Fibroblast of skin of left biceps (primary cell): ENCODE measurements at places on chromosomes 5 and 9.

DNA sequence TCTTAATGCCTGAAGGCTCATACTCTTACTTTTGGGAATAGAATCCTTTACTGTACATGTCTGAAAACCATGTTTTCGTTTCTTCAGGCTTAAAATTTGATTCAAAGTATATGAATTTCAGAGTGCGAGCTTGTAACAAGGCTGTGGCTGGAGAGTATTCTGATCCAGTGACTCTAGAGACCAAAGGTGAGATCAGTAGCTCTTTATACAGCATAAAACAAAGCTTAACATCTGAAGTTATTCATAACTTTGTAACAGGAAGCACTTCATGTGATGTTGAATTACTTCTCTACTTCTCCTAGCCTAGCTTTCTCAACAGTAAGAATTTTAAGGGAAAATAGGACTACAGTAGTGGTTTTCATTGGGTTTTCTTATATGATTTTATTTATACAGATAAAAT is 49.4 kb upstream of the FKTN start:
- no peak for DNase-seq

DNA sequence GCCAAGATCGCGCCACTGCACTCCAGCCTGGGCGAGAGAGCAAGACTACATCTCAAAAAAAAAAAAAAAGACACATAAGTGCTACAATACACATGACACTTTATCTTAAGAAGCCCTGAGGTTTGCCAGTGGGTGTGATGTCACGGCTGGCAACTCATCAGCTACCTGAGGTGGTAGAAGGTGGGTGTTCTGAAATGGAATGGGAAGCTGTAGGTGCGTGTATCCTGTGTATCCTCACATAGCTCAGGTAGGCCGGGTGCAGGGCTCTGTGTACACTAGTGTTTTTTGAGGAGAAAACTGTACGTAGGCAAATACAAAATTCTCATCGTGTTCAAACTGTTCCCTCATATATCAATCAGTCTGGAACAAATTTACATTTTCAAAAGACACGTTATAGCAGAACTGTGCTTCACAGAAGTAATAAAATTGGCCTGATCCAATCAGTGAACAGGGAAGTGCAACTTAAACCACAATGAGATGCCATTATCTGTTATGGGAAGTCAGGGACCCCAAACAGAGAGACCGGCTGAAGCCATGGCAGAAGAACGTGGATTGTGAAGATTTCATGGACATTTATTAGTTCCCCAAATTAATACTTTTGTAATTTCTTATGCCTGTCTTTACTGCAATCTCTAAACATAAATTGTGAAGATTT is 10.4 kb downstream of the BICD2 start:
- no peak for DNase-seq

- no peak for DNase-seq
Measured at GRCh38 chr9:89765211-89765946, 160.6 kb downstream of the GADD45G start.

DNA sequence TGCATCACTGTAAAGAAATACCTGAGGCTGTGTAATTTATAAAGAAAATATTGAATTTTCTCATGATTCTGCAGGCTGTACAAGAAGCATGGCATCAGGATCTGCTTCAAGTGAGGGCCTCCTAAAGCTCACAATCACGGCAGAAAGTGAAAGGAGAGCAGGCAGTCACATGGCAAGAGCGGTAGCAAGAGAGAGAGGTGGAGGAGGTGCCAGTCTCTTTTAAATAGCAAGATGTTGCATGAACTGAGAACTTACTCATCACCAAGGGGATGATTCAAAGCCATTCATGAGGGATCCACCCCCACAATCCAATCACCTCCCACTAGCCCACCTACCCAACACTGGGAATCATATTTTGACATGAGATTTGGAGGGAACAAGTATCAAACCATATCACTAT is 184.5 kb upstream of the PAPPA start:
- no peak for DNase-seq

DNA sequence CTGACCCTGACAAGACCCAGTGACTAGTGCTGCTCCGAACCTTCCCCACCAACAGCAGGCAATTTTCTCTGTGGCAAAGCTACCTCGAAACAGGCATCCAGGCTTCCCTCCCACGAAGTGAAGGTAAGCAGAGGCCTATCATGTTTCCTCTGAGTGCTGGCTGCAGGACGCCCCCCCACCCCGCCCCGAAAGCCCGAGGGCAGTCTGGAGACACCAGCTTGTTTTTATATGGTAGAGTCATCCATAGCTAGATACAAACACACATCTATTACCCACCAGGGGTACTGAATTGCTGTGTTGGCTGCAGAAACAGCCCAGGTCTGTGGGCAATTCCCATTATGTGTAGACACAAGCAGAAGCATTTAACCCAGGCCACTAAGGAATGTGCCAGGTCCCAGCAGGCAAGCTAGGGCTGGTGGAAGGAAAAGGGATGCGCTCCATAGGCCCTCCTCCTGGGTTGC is 40.4 kb downstream of the LIX1 start:
- DNase-seq, result no peak

DNA sequence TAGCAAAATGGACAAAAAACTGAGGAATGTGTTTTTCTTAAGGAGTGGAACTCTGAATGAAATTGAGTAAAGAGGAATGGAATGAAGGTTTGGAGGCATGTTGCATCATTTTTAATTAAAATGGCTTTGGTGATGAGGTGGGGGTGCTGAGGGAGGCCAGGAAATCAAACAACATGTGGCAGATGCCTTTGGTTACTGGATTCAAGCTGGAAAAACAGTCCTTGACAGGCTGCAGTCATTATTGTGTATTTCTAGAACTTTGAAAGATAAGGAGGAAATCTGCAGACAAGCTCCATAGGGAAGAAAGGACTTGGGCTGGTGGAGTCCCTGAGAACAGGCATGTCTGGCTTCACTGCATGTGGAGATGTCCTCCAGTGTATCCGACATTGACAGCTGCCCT is 203.5 kb upstream of the HAPLN1 start:
- peak; percentile 85 for DNase-seq

GRCh38 chr5:104299998-104300706 is 737.6 kb upstream of the NUDT12 start:
- DNase-seq, result no peak

- no peak for DNase-seq
Measured at GRCh38 chr5:9015937-9016270, 530.0 kb downstream of the SEMA5A start.

- DNase-seq, result no peak
Measured at GRCh38 chr5:115335301-115335700, 38.8 kb upstream of the CCDC112 start.

DNA sequence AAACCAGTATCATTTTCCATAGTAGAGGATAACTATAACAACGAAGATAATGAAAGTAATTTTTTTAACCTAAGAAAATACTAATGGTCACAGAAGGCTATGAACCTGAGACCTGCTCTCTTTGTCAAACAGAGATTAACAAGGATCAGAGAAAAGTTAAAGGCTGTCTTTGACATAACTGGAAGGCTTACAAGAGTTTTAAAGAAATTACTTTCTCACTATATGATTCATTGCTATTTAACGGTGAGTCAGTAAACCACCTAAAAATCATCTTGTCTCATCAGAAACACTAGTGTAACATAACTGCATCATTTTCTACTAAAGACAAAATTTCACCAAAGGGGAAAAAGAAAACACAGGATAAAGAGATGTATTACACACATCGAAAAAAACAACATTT is 19.3 kb downstream of the MLANA start:
- DNase-seq, result no peak

- DNase-seq, result no peak
Measured at GRCh38 chr5:38259809-38260160, 1.4 kb downstream of the EGFLAM start.

DNA sequence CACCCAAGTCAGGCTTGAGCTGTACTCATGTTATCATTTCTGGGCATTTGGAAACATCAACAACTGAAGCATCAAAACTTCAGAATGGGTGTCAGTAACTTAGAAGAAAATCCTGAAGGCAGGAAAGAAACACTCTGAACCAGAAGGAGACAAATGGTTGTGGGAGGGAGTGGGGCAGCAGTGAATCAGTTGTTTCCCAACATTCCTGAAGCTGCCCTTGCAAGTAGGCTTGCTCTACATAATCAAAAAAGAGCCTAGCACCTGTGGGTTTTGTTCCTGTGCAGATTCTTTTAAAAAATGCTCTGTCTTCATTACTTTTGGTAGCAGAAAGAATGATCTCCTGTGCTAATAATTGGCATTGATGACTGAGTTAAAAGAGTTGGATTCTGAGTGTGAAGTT is 424.2 kb upstream of the GRIA1 start:
- DNase-seq, result no peak

DNA sequence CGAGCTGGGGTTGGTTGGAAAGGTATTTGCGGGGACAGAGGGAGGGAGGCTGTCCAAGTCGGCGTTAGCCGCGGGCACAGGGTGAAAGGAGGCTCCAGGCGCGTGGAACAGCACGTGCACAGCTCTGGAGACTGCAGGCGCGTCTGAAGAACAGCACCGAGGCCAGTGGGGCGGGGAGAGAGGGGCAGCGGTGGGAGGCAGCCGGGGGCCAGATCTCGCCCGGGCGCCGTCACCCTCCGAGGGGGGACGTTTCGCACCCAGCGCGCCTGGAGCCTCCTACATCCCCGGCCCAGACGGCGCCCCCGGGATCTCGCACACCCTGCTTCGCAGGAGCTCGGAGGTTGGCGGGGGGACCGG is 79.6 kb downstream of the NTNG2 start:
- no peak for DNase-seq

- DNase-seq, result no peak
Measured at GRCh38 chr5:38757451-38758245, 88.2 kb upstream of the OSMR start.

GRCh38 chr9:136829981-136830885 is 12.0 kb upstream of the AJM1 start:
- DNase-seq, result no peak

DNA sequence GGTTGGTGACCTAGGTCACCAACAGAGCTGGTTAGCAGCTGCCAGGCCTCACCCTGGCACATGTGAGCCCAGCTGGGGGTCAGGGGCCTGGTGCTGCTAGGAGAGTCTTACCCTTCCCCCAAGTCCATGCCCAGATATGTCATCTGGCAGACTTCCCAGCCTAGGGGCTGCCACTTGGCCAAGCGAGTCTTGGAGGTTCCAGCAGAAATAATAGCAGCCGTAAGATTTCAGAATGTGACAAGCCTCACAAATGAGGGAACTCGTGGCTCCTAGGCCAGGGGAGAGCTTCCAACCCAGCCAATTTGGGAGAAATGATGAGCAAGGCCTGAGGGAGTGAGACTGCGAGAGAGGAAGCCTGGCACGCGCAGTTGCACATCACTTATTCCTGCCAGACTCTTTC is 11.1 kb downstream of the URM1 start:
- no peak for DNase-seq

DNA sequence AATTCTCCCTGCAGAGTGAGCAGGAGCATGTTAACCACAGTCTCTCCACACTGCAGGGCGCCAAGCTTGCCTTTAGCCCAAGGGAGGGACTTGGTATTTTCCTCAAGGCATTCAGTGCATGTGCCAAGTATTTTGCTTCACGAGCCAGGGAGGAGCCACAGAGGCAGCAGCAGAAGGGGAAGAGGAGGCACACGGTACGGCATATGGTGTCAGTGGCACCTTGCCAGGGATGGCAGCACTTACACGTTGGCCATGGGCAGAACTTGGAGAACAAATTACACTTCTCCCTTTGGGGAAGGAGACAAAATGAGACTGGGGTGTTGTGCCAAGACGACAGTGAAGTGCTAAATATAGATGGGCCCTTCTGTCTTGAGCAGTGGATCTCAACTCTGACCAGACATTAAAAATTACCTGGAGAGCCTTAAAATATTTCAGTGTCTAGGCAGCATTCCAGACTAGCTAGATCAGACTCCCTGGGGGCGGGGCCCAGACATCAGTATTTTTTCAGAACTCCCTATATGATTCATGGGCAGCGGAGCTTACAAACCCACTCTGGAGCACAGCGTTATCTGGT is 155.8 kb downstream of the DRD1 start:
- DNase-seq, result peak; percentile 16

GRCh38 chr5:11719888-11720481 is 184.3 kb downstream of the CTNND2 start:
- DNase-seq, result no peak

GRCh38 chr9:123090198-123090896 is 56.9 kb downstream of the GPR21 start:
- peak; percentile 33 for DNase-seq

DNA sequence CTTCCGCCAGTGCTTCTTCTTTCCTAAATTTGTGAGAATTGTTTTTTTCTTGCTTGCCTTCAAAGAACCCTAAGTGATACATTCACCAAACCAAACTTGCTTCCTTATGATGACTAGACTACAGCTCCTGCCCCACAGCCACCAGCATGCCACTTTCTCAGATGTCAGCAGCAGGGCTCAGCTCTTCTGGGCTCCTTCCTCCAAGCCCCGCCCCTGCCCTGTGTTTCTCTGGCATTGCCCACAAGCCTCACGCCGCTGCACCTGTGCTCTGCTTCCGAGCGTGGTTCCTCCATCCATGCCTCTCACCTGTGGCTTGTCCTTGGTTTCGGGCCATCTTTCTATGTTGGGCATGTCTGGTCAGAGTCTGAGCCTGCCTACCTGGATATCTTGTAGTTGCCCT is 10.6 kb downstream of the UNC5A start:
- no peak for DNase-seq

GRCh38 chr9:111728143-111728542 is 66.6 kb downstream of the SHOC1 start:
- DNase-seq, result no peak

- no peak for DNase-seq
Measured at GRCh38 chr5:177462021-177462670, 11.3 kb downstream of the DBN1 start.

DNA sequence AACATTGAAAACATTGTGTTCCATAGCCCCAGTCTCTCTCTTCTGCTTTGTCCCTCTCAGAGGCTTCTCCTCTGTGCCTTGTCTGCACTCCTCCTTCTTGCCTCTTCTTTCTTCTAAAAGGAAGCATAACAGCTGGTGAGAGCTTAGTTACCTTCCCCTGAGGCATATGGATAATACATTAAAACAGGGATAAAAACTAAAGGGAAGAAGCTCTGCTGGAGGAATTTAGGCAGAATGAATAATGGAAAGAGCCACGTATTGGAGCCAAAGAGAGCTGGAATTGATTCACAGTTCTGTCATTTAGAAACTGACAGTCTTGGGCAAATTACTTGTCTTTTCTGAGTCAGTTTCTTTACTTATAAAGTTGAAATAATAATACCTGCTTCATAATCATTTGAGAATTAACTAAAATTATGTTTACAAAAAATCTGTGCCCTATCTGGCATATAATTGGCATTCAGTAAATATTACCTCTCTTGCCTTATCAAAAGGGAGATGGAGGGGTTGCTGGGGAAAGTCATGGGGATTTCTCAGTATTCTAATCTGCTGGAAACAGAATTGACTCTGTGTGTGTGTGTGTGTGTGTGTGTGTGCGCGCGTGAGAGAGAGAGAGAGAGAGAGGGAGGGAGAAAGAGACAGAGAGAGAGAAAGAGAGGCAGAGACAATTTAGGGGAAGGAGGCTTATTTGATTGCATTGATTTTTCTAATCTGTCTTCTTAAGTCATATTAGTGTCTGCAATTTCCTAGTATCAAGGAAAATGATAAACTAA is 20.2 kb downstream of the ZNF474 start:
- DNase-seq, result no peak

DNA sequence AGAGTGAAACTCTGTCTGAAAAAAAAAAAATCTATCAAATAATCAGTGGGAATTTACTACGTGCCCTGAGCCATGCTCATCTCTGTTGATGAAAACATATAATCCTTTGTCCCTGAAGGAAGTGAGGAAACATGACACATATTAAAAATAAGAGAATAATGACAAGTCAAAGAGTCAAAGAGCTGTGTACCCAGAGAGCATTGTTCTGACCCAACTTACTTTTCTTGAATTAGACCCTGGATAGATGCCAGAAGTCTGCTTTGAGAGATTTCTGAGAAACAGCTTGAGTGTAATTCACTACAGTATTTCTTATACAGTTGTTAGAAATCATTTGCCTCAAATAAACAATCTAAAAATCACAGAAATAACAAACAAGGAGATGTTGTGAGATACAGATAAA is 490.0 kb upstream of the PIK3R1 start:
- no peak for DNase-seq
